Melanocyte of skin (primary cell): ENCODE measurements at places on chromosomes 3 and 15. TPM values are rescaled to one million over a fixed set of nuclear protein-coding genes. Genes with fewer than 3 reads are reported as not detected.

Gene PCOLCE2
- 2.5 and 3.8 TPM in 2 replicates for total RNA-seq

Gene LIPC
- not detected in 2 replicates for total RNA-seq

Gene SLC9C1
- total RNA-seq: 0.15 TPM in 1 of 2 replicates, not detected in the other

Gene TYRO3
- total RNA-seq: 21.6 and 29.0 TPM in 2 replicates

Gene CHRFAM7A
- total RNA-seq: 0.69 and 0.73 TPM in 2 replicates

Gene SNURF
- total RNA-seq: 5.2 and 7.6 TPM in 2 replicates

Gene PRRT3
- total RNA-seq: 1.00 and 1.7 TPM in 2 replicates

Gene GABRB3
- total RNA-seq: 1.0 and 2.2 TPM in 2 replicates

Gene TMC3
- total RNA-seq: not detected in 2 replicates

Gene NR1I2
- under 0.01 and 0.36 TPM in 2 replicates for total RNA-seq

Gene RLBP1
- under 0.01 and 1.4 TPM in 2 replicates for total RNA-seq

Gene FSIP1
- 0.73 and 1.0 TPM in 2 replicates for total RNA-seq

Gene ALCAM
- total RNA-seq: 9.6 and 22.9 TPM in 2 replicates

Gene GOLGA8Q
- 0.33 and 0.62 TPM in 2 replicates for total RNA-seq

Gene NKTR
- total RNA-seq: 46.0 and 68.2 TPM in 2 replicates

Gene PSMD6
- 127 and 140 TPM in 2 replicates for total RNA-seq

Gene CTSH
- 73.0 and 155 TPM in 2 replicates for total RNA-seq

Gene ADPRH
- total RNA-seq: 7.6 and 9.7 TPM in 2 replicates

Gene LNP1
- 2.3 and 3.4 TPM in 2 replicates for total RNA-seq

Gene ST8SIA2
- total RNA-seq: 0.46 and 1.00 TPM in 2 replicates

Gene PLXNA1
- total RNA-seq: 137 and 228 TPM in 2 replicates

Gene KBTBD13
- total RNA-seq: not detected in 2 replicates

Gene ZNF501
- 2.3 TPM in 2 replicates for total RNA-seq

Gene SAXO2
- total RNA-seq: 0.73 and 1.4 TPM in 2 replicates

Gene ZMYND10
- total RNA-seq: 0.62 and 0.67 TPM in 2 replicates

Gene ANKRD34C
- total RNA-seq: not detected in 2 replicates

Gene TGM4
- not detected in 2 replicates for total RNA-seq

Gene FBXL22
- not detected in 2 replicates for total RNA-seq

Gene CCDC39
- not detected in 2 replicates for total RNA-seq

Gene TM6SF1
- under 0.01 and 0.33 TPM in 2 replicates for total RNA-seq

Gene DUOXA2
- not detected in 2 replicates for total RNA-seq

Gene SEMA3B
- 3.8 and 4.7 TPM in 2 replicates for total RNA-seq

Gene CD200R1
- total RNA-seq: not detected in 2 replicates

Gene UQCC5
- total RNA-seq: 8.7 and 16.5 TPM in 2 replicates

Gene CAMKV
- total RNA-seq: 0.34 TPM in 1 of 2 replicates, not detected in the other

Gene PSTPIP1
- 0.31 TPM in 1 of 2 replicates, not detected in the other for total RNA-seq

Gene SERINC4
- under 0.01 TPM in 1 of 2 replicates, not detected in the other for total RNA-seq

Gene LMCD1
- total RNA-seq: 11.0 and 16.0 TPM in 2 replicates

Gene SEMA5B
- total RNA-seq: not detected in 2 replicates

Gene RFTN1
- 21.3 and 95.6 TPM in 2 replicates for total RNA-seq

Gene EHHADH
- total RNA-seq: 7.2 and 9.8 TPM in 2 replicates

Gene LINGO1
- total RNA-seq: 4.0 and 9.1 TPM in 2 replicates

Gene SEMA6D
- total RNA-seq: 22.2 and 31.0 TPM in 2 replicates

Gene DNASE1L3
- not detected in 2 replicates for total RNA-seq

Gene ROPN1
- 12.0 and 19.6 TPM in 2 replicates for total RNA-seq

Gene CHRM5
- total RNA-seq: not detected in 2 replicates

Gene SYNPR
- total RNA-seq: 0.15 TPM in 1 of 2 replicates, not detected in the other

Gene HOMER2
- total RNA-seq: 9.3 and 20.0 TPM in 2 replicates

Gene CHDH
- total RNA-seq: under 0.01 and 0.34 TPM in 2 replicates

Gene IMPG2
- total RNA-seq: 0.34 and 0.36 TPM in 2 replicates

Gene KLF15
- total RNA-seq: 6.9 and 8.7 TPM in 2 replicates

Gene OR5K2
- total RNA-seq: not detected in 2 replicates
